ENCODE measurements at places on chromosomes 12 and 14.

DNA sequence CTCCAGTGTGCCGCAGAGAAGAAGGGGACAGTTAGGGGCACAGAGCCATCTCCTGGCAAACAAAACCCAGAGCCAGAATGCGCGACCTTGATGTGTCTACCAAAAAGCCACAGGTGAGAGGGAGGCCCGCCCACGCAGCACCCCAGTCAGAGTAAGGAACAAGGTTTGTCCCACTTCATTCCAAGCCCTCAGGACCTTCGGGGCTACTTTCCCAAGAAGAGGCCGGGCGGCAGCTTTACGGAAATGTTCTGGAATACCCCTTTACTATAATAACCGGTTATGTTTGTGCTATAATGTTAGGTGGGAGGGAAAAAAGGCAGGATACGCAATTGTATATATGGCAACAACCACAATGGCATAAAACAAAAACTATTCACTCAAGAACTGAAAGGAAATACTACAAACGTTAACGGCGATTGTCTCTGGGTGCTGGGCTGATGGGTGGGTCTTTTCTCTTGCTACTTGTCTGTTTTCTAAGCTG lies 12.3 kb downstream of the CCDC88C start:
- peak; percentile 27 for DNase-seq

DNA sequence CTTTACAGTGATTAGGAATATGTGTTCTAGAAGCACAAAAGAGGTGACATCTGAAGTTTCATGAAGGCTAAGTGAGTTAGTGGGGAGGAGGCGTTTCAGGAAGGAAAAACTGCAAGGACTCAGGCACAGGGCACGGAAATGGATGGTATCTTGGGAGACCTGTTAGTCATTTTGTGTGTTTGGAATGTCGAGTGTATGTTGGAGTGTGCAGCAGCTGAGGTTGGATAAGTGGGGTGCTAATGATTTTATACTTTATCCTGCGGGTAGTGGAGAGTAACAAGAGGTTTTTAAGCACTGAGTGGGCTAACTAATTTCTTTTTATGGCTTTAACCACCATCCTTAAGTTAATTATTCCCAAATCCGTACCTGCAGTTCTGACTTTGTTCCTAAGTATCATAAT lies 571.5 kb upstream of the FBXO33 start:
- DNase-seq, result no peak

DNA sequence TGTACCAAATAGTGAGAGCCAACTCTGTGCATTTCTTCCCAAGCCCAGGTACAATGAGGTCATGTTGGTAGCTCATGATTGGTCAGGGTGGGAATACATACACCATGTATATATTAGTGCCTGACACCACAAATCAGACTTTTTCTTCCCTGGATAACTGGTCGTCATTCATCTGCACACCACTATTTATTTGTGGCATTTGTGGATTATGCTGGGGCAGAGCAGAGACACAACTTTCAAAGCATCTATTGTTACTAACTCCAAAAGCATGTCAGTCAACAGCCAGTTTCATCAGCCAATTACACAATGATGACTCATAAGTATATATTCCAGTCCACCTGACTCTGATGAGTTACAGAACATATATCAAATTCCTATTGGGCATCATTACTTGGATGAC lies 181.7 kb downstream of the ADAMTS20 start:
- DNase-seq, result no peak

DNA sequence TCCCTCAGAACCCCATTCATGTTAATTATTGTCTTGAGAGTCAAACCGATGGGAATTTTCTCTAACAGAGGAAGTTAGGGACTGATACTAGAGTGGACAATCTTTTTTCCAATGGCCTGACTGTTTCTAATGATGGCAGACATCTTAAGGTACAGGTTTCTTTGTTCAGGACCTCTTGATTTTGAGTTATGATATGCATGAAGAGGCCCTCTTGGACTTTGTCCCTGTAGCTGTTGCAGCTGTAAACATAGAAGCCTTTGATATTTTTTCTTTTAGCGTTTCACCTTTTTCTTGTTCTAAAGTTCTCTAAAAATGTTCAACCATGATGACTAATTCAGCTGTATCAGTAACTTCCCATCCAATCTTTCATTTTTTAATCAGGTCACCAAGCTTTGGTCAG lies 53.0 kb downstream of the LGR5 start:
- DNase-seq, result no peak

- no peak for DNase-seq
Observed at GRCh38 chr12:2264651-2265232, 212.0 kb downstream of the CACNA1C start.

DNA sequence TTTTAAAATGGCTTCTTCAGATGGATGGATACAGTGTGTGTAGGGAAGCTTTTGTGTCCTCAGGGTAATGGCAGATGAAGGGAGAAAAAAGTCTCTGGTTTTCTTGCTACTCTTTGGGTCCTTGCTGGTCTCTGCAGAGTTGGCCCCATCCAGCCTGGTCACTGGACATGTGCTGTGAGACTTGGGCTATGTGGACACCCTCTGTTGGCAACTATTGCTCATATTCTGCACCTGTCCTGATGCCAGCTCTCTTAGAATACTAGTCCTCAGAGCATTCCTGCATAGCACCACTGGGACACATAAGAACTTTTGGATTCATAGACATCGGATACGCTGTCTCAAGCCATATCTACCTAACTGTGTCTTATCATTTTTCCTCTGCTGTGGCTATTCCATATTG lies 20.0 kb downstream of the NAV3 start:
- no peak for DNase-seq

DNA sequence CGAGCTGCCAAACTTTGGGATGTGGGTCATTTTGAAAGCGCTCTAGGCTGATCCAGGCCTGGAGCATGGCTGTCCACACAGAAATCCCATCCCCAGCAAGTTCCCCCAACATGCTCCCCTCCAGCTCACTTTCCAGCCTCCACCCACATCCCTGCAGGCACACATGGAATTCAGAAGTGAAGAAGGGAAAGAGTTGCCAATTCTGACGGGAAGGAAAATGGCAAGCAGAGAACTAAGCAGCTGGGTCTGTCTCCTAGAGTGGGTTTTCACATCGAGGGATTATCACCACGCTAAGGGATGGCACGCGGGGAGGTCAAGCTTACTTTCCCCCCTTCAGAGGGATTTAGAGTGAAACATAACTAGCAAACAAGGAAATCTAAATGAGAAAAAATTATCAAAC lies 142.3 kb downstream of the RIMBP2 start:
- no peak for DNase-seq

DNA sequence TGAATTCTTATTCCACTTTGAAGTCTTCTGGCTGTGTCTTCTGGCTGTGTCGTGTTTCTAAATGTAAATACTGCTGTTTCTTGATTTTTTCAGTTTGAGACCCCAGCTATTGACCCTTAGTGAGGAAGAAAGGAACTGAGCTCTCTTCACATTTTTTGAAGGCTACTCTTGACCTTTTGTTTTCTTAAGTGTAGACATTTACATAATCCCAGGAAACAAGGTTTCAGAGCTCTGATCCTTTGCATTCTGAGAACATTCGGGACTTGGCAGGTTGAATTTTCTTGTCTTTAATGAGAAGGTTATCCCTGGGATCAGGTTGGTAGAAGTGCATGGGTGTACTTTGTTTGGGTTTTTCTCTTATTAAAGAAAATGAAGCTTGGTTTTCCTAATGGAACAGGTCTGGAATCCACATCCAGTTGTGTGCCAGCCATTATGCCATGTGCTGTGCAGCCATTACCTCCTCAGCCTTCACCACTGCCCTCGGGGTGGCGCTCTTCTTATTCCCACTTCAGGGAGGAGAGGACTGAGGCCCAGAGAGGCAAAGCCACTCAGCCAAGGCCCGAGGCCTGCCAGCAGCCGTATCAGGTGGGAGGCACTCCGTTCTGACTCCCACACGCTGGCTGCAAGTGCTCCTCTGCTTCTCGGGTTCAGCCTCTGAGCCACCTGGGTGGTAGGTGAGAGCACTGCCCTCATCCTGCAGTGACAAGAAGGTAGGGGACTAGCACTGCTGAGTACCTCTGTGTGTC lies 120.9 kb downstream of the BEGAIN start:
- no peak for DNase-seq

- DNase-seq, result no peak
Observed at GRCh38 chr12:51891843-51892242, 3.9 kb downstream of the ANKRD33 start.

DNA sequence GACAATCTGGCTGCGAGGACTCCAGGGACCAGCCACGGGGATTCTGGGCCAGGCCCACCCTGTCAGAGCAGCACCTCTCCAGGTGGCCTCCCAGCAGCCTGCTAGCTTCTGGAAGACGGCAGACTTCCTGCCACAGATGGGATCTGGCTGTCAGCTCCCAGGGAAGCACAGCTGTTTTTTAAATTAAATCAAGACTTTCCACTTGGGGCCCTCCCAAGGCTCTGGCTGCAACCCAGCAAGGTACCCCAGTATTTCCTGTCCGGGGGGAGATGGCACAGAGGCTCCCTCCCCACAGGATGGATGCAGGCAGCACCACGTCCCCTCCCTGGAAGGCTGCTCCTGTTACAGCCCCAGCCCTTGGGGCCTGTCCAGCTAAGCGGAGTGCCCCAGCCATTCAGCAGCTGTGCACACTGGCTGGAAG lies 56.9 kb downstream of the ACTN1 start:
- DNase-seq, result no peak

GRCh38 chr12:65293735-65294134 lies 15.3 kb downstream of the MSRB3 start:
- DNase-seq, result no peak

GRCh38 chr12:40158592-40159111 lies 52.8 kb upstream of the SLC2A13 start:
- DNase-seq, result no peak

DNA sequence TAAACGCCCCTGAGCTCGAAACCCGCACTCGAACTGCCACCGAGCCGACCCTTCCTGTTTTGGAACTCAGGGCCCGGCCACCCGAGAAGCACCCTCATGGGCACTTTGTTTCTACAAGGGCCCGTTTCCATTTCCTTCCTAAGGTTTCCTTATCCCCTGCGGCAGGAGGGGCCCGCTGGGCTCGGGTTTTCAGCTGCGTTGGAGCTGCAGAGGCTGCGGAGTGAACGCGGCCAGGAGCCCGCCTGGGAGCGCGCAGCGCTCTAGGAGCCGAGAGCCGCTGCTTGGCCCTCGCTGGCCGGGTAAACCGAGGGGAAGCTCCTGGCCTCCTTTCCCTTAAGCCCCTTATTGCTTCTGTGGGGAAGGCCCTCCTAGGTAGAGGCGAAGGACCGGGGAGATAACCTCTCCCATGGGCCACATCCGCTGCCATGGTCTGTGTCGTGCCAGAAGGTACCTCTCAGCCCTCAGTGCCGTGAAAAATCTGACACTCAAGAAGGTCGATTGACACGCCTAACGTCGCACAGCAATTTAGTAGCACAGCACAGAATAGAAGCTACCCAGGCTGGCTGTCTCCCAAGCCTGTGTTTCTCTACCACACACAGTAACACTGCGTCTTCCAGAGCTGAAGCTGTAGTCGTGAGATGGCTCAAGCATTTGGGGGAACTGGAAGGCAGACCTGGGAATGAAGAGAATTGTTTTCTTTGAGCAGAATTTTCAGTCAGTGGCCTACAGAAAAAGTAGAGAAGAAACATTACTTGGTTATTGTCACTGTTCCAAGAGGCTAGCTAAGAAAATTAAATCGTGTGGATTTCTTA lies 12.9 kb upstream of the CALM1 start:
- peak; percentile 22 for DNase-seq

- no peak for DNase-seq
Observed at GRCh38 chr12:54196396-54196795, 7.6 kb upstream of the SMUG1 start.
